ENCODE measurements at places on chromosomes 4 and X. TPM values are rescaled to one million over a fixed set of nuclear protein-coding genes. Genes with fewer than 3 reads are reported as not detected.

- no peak for DNase-seq
These were observed 1372.9 kb downstream of the TECRL start for GRCh38 chr4:63036159-63036866.

DNA sequence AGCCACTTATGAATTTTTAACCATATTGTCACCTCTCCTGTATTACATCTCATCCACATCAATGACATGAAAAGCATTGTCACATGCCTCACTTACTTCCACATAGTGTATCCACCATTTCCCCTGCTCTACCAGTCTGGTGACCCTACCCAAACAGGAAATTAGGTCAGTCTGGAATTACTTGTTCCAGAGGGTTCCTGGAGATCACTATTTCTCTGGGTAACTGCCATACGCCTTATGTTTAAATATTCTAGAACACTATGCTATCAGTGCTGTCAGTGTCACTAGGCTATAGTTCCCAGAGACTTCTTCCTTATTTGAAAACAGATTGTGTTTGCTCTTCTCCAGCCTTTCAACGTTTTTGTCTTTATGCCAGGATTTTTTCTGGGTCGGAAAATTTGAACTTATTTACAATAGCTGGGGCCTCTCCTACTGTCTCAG is 15.0 kb downstream of the SRPX2 start:
- no peak for DNase-seq

The ZNF330 gene
- total RNA-seq, result 7.6 TPM

DNA sequence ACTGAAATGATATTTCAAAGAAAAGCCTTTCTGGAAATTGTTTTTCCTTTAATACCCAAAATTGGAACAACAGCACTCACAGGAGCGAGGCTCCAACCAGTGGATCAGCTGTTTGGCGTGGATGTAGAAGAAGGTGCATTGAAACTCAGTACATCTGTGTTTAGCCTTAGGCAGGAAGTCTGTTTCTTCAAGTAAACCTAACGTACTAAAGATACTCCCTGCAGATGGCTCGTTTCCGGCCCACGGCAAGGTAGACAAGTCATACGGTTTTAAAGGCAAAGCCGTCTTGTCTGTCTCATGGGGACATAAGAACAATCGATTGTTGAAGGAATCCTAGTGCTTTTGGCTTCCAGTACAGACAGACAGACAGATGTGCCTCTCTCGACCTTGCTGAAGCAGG is 50.0 kb upstream of the CLCN4 start:
- DNase-seq, result peak; percentile 43

The STOX2 gene
- 4.5 TPM for total RNA-seq

The RPA4 gene
- total RNA-seq, result 1.6 TPM

DNA sequence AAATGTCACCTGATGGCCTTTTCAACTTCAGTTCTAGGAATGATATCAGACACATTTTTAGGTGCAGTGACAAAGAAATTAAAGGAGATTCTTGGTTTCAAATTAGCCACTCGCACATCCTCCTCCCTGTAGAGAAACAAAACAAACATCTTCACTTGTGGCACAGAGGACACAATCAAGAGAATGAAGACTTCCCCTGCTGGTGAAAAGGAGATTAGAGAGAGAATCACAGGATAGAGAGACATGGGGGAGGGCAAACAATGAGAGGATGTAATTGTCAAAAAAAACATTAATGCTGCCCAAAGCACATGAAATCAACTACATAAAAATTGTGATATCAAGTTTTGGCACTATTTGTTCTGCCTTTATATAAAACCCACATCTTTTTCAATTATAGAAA is 34.5 kb downstream of the ACE2 start:
- DNase-seq, result no peak

DNA sequence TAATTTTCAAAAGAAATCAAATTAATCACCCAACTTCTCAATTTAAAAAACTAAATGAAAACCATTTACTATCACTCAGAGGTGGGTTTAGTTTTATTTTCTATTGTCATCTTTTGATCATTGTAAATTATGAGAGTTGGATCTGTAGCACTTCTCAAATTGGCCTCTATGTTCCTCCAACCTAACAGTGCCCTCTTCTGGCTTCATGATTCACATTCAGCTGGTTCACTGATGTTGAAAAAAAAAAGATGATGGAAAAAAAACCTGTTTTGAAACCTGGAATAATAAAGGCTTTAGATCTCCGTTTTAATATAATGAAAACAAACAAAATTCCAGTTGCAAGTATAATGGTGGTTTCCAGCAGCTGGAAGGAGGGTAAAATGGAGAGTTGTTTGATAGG is 2.4 kb upstream of the NBDY start:
- peak; percentile 80 for DNase-seq

- no peak for DNase-seq
These were observed 4.2 kb upstream of the CDS1 start for GRCh38 chr4:84578540-84579402.

The BRS3 gene
- not detected for total RNA-seq

GRCh38 chr4:18388039-18388438 is 366.5 kb upstream of the LCORL start:
- DNase-seq, result peak; percentile 29

The FAM184B gene
- not detected for total RNA-seq

The YY2 gene
- not detected for total RNA-seq

GRCh38 chrX:74578137-74578536 is 36.3 kb downstream of the RLIM start:
- no peak for DNase-seq

GRCh38 chr4:142129473-142129872 is 493.1 kb downstream of the IL15 start:
- DNase-seq, result no peak

The SPANXA1 gene
- total RNA-seq, result not detected

DNA sequence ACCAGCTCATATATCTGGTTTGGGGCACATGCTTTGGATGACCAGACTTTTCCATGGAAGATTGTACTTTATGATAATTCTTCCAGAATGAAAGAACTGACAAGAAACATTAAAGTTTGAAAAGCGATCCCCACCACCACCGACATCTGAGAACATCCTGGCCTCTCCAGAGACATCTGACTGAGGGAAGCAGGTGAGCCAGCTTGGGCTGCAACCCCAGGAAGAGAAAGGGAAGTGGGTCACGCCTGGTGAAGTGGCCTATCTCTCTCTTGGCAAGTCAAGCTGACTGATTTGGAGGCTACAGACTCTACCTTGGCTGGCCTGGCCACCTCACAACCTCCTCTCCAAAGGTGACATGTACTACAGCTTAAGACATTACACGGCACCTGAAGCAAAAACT is 20.7 kb downstream of the PARM1 start:
- no peak for DNase-seq

GRCh38 chr4:152613351-152613750 is 66.4 kb downstream of the TMEM154 start:
- no peak for DNase-seq

The IL13RA1 gene
- 110 TPM for total RNA-seq

DNA sequence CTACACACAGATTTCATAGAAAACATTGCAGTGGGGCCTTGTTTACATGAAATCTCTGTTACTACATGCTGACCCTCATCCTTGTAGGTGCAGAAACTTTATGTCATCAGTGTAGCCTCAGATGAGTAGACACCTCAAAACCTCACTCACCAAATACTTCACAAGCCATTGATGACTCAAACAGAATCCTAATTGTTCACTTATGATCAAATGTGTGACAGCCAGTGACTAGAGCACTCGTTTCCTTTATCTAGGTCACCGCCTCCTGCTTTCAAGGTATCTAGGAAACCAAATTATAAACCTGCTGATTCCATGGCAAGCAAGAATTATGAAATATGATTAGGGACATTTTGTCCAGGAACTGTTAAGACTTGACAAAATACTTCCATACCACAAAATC is 255.8 kb upstream of the GPRIN3 start:
- DNase-seq, result no peak

The CCDC110 gene
- 7.6 TPM for total RNA-seq

- DNase-seq, result no peak
These were observed 192.5 kb upstream of the TTC29 start for GRCh38 chr4:147138171-147138570.

GRCh38 chr4:90503677-90504076 is 376.5 kb downstream of the CCSER1 start:
- no peak for DNase-seq
